ENCODE measurements at places on chromosomes 3 and 15. TPM values are rescaled to one million over a fixed set of nuclear protein-coding genes. Genes with fewer than 3 reads are reported as not detected.

DNA sequence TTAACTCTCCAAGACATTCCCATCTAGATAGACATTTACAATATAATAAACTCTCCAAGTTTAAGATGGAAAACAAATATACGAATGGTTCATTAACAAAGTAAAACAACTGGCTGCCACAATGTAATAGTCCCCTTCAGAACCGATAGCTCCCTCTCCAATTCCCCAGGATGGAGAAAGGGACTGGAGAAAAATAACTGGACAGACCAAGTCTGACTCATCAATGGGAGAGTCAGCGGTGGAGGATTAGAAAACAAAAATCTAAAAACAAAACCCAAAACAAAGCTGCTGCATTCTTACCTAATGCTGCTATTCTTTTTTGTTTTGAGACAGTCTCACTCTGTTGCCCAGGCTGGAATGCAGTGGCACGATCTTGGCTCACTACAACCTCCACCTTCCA is 468.1 kb downstream of the SHQ1 start:
- peak; percentile 24 for DNase-seq

DNA sequence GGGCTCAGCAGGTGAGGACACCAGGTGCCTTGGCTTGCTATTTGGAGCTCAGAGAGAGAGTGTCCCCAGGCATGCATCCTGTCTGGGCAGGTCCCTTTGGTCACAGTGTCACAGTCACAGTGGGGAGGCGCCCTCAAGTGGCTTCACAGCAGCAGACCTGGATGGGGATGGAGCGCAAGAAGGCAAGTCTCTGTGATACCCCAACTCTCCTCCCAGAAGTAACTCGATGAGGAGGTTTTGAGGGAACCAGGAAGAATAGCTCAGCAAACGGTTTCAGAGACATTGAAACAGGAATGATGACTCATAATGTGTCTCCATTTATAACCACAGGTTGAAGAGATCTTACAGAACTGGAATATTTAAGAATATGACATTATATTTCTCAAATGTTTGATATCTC is 66.5 kb upstream of the SH3GL3 start:
- DNase-seq, result peak; percentile 34

GRCh38 chr15:96341513-96342405 is 11.3 kb downstream of the NR2F2 start:
- peak; percentile 33 for DNase-seq

- peak; percentile 67 for DNase-seq
These were observed 130.2 kb upstream of the TPRG1 start for GRCh38 chr3:189041482-189042090.

GRCh38 chr15:46892621-46893160 is 824.6 kb upstream of the SEMA6D start:
- DNase-seq, result no peak

DNA sequence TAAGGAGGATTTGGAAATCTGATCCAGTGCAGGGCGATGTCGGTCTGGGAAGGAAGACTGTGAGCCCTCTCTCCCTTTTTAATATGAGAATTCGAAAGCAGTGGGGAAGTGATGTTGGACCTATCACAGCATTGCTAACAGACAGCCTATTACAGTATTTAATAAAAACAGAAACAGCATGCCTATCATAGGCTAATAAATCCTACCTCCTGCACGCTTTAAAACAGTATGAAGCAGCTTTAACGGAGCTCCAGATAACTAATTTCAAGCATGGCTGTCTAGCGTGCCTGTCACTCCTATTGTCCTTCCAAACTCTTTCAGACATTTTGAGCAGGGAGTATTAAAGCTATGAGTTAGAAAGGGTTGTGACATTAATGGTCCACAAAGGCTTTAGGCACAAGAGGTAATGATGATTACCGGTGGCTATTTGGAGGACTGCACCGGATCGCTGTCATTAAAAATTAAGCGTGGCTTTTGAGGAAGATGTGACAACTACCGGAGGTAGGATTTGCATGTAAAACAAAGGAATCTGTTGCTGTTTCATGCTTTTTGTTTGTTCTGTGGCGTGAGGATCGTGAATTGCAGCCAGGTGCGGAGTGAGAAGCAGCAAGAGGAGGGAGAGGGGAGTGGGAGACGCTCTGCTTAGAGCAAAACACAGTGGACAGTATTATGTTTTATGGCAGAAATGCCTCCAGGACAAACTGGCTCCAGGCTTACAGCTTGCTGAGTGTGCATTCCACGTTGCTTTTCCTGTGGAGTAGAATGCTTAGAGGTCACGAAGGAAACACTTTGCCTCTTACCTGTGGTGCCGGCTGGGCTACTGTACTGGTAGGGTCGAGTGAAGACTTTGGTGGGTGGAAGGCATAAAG is at the start of gene KCNMB2:
TSS of gene KCNMB2 (plus strand) at position 226 of the 869 bp plus-strand sequence.
- DNase-seq, result peak; percentile 32

The SAMD7 gene
- not detected for total RNA-seq

- DNase-seq, result peak; percentile 3
These were observed 195.6 kb downstream of the FAM43A start for GRCh38 chr3:194880940-194881925.

DNA sequence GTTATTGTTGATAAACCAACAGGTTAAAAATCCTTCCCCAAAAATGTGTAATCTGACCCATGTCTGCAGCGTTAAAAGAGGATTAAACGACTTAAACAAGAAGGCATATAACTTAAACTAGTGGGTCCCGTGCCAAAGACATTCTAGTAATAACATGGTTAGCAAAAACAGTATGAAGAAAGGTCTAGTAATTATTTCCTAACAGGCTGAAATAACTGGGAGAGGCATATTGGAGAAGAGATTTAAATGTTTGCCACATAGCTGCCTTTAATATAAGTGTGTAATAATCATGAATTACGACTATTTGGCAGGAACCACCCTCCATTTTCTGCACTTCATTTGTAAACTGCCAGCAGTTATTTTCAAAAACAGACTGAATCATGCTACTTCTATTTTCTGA is 67.7 kb upstream of the CSPG5 start:
- DNase-seq, result no peak

The RAB5A gene
- total RNA-seq, result 66.9 TPM

GRCh38 chr15:51048308-51048707 is 46.4 kb downstream of the TNFAIP8L3 start:
- no peak for DNase-seq

DNA sequence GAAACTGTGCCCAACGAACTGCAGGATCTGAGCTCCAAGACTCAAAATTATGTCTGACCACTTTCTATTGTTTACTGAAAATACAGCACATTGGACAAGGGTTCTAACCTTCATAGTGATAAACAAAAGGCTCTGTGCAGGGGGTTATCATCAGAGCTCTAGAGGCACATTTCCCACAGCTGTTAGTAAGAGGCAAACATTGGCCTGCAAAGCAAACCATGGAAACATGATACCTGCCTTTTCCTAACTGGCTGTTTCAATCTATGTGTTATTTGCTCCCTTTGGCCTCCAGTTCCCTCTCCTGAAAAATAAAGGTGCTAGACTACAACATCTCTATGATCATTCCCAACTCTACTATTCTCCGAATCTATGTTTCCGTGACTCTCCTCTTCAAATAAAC is 159.7 kb upstream of the ARHGEF26 start:
- no peak for DNase-seq

- DNase-seq, result no peak
These were observed 26.1 kb downstream of the ITGB5 start for GRCh38 chr3:124861041-124861440.
